ENCODE measurements at places on chromosomes 1 and 21.

DNA sequence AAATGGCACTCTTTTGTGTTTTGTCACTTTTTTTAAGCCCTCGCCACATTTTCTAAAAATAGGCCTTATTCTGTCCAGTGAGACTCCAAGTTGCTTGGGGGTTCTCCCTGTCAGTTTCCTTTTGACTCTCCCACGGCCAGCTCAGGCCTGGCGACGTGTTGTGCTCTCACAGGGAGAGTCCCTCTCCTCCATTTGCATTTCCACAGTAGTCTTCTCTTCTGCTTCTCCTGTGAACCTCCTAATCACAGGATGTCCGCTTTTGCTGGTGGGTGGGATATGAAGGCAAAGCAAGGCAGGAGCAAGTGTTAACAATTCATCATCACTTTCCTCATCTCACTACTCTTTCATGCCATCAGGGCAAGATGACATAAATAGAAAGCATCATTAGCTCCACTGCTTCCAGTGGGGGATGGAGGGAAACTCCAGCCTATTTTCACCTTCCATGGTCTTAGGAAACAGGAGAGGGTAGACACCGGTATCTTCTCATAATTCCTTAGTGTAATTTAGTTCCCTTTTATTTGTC, 99.8 kb downstream of the INTS7 start:
- peak; percentile 87 for DNase-seq

DNA sequence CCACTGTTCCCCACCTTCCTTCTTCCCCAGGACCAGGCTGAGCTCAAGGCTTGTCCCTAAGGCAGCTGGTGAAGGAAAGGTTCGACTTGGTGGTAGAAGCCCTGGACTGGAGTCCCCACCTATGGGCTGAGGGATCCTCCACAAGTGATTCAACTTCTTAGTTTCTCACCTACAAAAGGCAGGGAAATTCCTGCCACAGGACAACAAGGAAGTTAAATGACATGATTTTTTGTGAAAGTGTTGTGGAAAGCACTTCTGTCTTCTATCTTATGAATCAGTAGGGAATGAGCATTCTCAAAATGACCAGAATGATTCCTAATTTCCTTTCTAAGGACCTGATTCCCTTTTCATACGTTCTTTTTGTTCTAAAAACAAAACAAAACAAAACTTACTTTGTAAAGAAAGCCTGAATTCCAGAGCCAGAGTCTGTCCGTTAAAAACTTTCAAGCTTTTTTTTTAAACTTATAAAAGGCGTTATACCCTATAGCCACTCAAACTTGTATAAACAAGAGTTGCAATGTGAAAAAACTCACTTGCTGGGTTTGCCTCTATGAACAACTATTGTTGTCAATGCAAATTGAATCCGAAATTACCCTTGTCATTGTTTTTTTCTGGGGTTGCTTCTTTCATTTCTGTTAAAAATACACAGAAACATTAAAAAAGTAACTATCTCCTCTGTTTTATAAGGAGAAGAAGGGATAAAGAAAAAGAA, 12.2 kb downstream of the KCNJ15 start:
- no peak for DNase-seq

GRCh38 chr21:38659936-38660332, 145.8 kb upstream of the ETS2 start:
- no peak for DNase-seq

- DNase-seq = peak; percentile 16
These were observed at the start of gene ARHGEF16 for GRCh38 chr1:3453891-3454810. Gene ARHGEF16 (plus strand): TSS chr1:3454665. CDS start chr1:3463085, 8,420 bp downstream.

DNA sequence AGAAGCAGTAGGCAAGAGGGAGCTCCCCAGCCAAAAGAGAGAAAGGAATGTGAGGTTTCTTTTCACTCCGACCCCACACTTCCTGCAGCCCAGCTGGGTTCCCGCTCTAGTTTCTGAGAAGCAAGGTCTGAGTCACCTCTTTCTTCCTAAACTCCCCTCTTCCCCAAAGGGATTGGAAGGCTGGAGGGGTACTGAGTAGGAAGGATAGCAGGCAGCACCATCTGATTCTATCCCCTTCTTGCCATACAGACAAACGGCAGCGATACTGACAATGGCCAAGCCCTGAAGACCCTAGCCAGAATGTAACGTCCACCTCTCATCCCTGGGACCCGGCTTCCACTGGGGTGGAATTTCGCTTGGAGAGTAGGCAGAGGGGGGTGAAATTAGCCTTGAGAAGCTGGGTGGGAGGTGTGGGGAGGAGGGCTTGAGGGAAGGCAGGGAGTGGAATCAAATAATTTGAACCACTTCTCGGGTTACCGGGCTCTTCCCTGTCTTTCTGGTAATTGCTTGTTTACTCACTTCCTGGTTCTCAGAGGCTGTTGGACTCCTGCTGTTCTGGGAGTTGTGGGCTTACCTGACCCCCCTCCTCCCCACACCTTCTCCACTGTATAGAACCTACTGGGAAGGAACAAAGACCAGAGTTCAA, 13.2 kb downstream of the IER5 start:
- no peak for DNase-seq

- no peak for DNase-seq
These were observed 86.8 kb downstream of the HLX start for GRCh38 chr1:220966041-220966440.

DNA sequence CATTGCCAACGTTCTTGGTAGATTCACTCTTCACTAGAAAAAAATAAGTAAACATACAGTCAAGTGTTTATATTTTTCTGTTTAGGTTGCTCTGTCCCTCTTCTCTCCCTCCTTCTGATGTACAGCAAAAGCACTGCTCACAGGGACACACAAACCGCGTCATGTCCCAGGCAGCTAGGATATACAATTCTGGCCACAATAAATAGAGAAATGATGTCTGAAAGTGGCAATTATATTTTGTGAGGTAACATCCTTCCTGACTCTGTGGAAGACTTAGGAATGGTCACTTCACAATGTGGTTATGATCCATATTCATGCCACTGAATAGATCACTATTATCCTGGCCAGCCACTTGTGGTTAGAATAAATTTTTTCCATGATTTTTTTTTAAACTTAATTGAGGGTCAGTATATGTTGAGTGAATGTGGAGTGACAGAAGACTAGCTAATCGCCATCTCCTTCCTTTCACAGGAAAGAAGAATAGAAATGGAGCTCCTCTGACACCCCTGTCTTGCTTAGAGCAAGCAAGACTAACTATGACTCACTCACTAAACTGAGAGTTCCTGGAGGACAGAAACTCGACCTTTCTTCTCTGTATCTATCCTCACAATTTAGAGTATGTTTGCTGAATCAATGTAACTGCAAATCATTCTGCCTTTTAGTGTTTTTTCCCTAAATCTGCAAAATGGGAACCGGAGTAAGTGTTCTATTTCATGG, 54.0 kb downstream of the ZNHIT6 start:
- DNase-seq = no peak

GRCh38 chr1:230867101-230867902, 1.0 kb downstream of the C1orf198 start:
- DNase-seq = no peak

GRCh38 chr1:21941370-21941769, 4.3 kb upstream of the HSPG2 start:
- DNase-seq = no peak

DNA sequence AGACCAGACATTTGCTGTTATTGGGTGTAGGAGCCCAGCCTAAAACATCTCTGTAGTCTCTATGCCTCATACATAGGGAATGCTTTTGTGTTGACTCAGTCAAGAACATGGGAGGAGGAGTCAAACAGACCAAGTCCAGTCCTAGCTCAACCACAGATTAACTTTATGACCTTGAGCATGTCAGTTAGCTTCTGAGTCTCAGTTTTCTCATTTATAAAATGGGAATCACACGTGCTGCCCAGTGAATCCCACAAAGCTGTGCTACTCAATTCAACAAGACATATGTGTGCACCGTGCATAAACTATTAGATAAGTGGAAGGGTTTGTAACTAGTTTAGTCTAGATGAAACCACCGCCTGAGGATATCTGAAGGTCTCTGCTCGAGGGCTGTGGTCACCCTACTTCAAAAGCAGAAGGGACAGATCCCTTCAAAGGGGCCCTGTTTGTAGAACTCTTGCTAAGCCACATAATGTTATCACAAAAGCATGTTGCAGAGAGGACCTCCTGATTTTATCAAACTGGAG, 109.5 kb upstream of the NFIA start:
- DNase-seq = no peak

- DNase-seq = no peak
These were observed 183.3 kb upstream of the ZP4 start for GRCh38 chr1:238073991-238074390.

DNA sequence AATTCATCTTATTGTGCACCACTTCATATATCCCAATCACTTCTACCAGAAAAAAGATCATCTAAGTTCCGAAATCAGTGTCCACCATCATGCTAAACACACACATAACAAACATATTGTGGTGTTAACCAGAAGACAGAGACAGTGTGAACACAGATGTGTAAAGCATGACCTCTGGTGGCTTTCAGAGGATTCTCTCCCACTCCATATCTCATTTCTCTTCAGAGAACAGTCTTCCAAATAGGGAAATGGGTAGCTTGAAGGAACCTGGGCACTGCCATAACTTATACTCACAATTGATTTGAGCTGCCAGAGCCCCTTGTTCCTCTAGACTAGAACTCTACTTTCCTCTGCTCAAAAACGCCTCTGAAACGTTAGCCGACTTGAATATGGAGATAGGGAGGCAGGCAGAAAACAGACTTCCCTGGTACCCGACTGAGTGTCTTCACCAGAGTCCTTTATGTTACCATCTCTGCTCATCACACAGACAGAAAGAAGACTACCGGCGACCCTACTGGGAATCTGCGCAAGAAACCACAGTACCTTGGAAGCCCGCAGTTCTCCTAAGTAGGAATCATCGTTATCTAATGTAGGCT, 1.8 kb upstream of the ELAPOR1 start:
- DNase-seq = no peak

- DNase-seq = no peak
These were observed 18.1 kb upstream of the EPS8L3 start for GRCh38 chr1:109781806-109782205.

GRCh38 chr1:203669739-203670138, 43.1 kb downstream of the ATP2B4 start:
- DNase-seq = no peak

DNA sequence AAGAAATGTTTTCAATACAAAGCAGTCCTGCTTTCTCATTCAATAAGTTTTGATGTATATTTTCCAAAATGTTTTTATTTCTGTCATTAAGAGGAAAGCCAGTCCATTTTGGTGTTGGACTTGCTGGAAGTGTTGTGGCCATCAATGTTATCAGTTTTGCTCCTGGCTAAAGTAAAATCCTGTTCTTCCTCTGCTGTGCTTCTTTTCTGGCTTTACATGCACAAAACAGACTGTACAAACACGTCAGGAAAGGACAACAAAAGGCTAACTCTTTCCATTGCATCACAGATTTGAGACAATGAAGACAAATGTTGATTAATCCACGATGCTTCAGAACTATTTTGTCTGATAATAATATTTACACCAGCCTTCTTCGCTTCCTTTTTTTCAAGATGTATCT, 735.4 kb downstream of the LTN1 start:
- DNase-seq = no peak

- DNase-seq = peak; percentile 80
These were observed 139.2 kb downstream of the CLIC6 start for GRCh38 chr21:34807881-34808568.

DNA sequence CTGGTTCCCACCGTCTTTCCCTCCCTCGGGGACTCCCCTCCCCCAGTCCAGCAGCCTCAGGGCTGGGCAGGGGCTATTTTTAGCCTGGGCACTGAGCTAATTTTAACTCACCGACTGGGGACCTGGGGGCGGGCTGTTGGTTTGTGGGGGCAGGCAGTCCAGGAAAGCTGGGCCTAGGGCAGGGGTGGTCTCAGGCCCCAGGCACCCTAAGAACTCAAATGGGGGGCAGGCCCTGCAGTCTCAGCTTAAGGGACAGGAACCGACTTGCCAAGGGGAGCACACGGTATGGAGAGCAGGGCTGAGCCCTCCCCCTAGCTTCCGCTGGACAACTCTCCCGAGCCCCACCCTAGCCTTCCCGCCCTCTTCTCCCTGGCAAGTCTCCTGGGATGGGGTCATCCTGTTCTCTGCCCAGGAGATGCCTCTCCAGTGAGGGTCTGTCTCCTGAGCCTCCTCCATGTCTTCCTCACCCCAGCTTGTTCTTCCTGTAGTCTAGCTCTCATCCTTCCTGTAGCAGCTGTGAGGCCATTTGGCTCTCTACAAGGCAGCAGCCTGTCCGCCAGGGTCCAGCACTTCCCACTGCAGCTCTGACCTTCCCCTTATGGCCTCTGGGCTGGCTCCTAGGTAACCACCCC, 10.1 kb downstream of the MEF2D start:
- no peak for DNase-seq

GRCh38 chr1:220318673-220319072, 46.4 kb upstream of the RAB3GAP2 start:
- no peak for DNase-seq

DNA sequence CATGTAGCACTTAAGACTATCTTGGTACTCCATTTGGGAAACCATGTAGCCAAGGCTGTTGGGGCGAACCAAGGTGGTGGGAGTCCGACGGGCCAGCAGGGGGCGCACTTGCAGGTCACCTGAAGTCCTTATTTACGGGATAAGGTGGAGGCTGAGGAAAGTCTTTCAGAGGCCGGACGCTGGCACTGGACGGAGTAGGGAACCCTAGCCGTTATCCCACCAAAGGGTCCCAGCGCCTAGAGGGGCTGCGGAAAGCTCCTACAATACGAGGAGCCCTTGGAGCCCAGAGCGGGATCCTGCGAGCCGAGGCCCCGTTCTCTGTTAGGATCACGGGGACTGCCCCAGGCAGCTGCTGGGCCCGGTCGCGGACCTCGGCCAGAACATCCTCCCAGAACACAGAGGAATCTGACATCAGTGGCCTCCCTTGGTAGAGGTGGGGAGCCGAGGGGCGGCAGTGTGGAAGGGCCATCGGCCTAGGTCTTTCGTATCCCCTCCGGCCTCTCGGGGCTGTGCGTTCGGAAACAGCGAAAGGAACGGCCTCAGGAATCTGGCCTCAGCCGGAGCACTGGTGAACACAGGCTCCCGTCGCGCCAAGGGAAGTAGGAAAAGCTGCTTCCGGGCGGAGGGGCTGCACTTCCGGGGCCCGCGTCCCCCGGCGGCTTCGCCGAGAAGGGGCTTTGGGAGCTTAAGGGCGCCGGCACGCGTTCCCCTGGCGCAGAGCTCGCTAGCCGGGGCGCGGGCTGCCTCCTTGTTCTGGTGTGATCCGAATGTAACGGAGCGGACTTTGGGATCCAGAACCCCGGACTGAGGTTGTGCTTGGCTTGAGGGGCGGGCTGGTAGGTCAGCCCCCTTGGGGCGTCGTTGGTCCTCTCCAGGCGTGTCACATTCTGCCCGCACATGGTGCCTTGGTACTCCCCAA, 29.9 kb upstream of the RPTN start:
- DNase-seq = peak; percentile 81
